ENCODE measurements at places on chromosomes 4 and X.
A peak's percentile ranks its signal among the peaks of the same experiment; 100 is the strongest.

- no peak for DNase-seq
Measured at GRCh38 chr4:8553991-8554405, 26.2 kb upstream of the GPR78 start.

DNA sequence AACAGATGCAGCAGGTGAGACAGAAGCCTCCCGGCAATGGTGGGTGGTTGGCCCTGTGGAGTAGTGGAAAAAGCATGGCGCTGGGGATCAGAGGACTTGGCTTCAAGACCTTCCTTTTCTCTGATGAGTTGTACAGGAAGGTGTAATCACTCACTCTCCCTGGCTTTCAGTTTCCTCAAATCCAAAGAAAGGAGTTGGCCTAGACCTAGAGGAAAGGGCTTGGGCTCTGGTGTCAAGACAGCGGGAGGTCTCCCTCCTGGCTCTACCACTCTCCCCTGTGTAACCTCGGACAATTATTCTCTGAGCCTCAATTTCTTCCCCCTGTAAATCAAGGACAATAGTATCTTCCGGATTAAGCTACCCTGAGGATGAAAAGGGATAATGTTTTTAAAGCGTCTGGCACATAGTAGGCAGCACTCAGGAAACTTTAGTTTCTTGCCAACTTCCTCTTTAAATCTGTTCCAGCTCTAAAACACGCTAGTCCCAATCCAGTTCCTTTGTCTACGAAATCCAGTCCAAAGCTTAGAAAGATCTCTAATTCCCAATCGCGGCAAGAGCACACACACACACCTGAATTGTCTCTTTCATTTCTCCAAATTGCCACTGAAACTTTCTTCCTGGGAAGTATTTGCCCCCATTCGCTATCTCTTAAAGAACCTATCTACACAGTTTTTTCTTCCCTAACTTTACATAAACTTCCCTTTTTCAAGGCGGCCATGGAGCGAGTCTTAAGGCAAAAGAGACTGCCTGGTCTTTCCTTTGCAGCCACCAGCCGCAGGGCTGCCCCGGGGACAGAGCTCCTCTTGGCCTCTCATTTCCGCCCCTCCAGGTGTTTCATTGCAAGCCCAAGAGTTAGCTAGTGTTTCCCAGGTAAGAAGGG is 29.9 kb upstream of the GPC4 start:
- no peak for DNase-seq

DNA sequence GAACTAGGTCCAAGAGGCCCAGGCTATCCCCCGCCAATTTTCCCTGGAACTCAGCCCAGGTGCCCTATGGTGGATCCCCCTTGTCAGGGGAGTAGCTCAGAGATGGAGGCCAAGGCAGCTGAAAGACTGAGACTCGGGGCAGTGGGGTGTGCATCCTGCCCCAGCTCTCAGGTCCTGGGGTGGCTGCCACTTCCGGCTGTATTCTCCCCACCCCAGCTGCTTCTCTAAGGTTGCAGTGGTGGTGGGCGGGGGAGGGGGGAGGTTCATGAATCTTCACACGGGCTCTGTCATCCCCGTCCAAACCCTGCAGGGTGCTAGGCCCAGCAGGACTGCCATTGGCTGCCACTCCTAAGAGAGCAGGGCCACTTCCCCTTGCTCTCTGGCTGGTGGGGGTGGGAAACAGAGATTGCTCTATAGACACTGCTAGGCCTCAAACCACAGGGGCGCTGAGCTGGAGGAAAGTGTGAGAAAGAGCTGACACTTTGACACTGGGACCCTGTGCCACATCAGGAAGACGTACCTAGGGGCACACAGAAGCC is 1.5 kb downstream of the SASH3 start:
- DNase-seq, result peak; percentile 80

DNA sequence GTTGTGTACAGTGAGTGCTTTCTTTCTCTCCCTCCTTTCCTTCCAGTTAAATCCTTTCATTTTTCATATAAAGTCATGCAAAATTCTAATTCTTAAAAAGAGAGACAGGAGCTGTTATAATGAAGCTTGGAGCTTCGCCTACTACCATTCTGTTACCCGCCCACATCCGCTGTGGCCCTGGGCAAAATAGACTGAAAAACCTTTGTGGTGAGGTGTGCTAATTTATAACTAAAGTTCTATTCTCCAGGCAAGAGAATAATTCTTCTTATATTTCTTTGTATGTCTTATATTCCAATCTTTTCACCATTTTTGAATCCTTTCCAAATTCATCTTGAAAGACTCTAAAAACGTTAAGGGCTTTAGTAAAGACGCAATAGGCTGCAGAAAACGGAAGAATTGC is 7.0 kb downstream of the QRFPR start:
- no peak for DNase-seq

DNA sequence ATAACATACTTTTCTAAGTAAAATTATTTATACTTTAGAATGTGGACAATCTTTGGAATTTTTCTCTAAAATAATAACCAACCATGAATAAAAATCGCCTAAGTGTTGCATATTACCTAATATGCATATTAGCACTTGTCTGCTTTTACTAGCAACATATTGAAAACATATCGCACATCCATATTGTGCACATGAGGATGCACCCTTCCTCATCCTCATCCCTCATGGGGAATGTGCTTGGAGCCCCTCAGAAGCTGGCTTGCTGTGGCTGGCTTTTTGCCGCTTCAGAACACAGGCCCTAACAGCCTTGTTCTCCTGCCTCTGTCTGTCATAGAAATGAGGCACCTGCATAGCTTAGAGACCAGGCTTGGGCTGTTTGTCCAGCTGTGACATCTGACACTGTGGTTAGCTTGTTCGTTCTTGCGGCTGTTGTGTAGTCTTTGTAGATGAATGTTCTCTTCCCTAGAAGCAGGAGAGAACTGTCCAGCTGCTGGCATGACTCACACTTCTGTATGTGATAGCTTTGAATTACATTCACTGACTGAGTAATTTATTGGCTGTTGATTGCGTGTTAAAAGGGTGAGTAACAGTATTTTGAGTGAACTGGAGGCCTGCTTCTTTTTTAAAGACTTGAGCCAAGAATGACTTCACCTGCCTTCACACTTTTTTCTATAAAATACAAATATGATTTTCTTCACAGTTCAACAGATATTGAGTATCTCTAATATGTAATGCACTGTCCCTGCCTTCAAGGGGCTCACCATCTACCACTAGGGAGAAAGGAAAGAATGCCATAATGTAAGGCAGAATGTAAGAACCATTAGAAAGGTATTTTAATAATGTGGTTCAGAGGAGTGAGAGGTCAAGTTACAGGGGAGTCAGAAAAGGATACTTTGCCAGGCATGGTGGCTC is 81.9 kb downstream of the HMGB2 start:
- no peak for DNase-seq

- DNase-seq, result no peak
Measured at GRCh38 chr4:19260346-19260745, 991.4 kb upstream of the SLIT2 start.

- DNase-seq, result no peak
Measured at GRCh38 chr4:66577922-66578321, 907.6 kb upstream of the EPHA5 start.

DNA sequence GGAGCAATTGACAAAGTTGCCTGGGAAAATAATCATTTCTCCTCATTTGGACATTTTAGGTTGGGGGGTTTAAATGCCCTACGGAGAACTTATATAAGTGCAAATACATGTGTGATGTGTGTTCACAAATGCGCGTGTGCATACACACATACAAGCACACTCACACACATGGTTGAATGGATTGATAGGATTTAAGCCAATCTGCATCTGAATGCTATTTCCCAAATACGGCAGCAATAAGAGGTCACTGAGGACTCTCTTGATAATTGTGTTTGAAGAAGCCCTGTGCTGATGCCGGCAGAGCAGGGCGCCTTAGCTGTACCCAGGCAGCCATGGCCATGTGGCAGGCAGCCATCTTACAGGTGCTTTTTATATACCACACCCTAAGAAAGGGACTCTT is 165.3 kb upstream of the LEF1 start:
- DNase-seq, result no peak

- no peak for DNase-seq
Measured at GRCh38 chr4:24212642-24213041, 322.8 kb upstream of the PPARGC1A start.

- DNase-seq, result no peak
Measured at GRCh38 chr4:101039367-101039766, 308.0 kb downstream of the PPP3CA start.

GRCh38 chrX:153706799-153707198 is 17.4 kb downstream of the BCAP31 start:
- no peak for DNase-seq

GRCh38 chrX:148612431-148612830 is 112.0 kb downstream of the AFF2 start:
- no peak for DNase-seq

- DNase-seq, result no peak
Measured at GRCh38 chrX:118212817-118213183, 96.2 kb upstream of the KLHL13 start.

- no peak for DNase-seq
Measured at GRCh38 chr4:151649479-151649878, 111.3 kb downstream of the GATB start.

DNA sequence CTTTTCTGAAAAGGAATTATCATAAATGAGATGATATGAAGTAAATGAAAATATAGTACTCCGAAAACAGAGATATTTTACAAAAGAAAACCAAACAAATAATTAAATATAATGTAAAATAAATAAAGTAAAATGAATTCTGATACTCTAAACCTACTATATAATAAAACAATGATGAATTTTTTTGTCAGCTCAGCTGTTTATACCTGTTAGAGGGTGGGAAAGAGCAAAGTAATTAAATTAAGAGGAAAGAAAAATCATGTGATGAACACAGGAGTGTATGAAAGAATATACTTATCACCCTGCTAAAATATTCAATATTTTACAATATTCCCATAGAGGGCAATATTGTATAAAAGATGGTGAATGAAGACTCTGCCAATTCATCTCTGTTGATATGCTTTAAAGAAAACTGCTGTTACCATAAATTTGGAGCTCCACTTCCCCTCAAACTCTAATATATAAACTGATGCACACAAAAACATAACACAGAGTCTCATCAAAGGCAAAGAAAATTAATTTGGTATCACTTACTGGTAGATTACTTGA is 6.5 kb upstream of the NDST4 start:
- no peak for DNase-seq

DNA sequence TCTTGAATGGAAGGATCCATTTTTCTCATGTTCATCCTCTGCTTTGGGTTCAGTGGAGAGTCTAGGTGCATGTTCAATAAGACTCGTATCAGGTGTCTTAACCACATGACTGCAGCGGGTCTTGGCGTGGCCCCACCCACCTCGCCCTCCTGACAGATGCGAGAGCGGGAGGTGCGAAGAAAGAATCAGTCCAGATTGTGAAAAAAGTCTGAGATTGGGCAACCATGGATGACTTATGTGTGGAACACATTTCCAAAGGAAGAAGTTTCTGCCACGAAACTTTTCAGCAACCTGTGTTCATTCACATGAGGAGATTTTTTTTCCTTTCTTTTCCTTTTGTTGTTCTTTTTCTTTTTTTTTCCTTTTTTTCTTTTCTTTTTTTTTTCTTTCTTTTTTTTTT is 66.8 kb downstream of the NSD2 start:
- DNase-seq, result no peak

DNA sequence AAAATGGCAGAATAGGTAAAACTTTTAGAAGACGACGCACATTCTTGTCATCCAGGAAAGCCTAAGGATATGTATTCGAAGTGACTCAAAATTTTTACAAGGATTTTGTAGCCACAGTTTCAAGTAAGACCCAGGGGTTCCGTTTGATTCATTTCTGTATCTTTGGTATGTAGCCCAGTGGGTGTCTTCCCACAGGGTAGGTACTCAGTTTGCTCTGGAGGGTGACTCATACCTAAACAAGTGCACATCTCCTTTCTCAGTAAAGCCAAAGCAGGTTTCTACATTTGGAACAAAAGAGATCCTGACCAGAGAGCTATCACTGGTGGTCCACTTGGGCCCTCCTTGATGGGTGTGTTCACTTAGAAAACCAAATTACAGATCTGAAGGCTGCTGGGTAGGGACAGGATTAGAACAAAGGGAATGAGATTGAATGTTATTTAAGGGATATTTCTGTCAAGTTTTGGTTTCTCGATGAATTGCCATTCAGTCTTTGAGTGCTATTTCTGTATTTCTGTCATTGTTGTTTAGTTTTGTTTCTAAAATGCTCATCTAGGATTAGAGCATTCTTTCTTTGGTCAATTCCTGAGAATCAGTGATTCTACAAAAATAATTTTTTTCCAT is 56.1 kb downstream of the PLS3 start:
- DNase-seq, result no peak

- DNase-seq, result no peak
Measured at GRCh38 chr4:152165146-152165545, 370.7 kb downstream of the FBXW7 start.

GRCh38 chrX:137563681-137564651 is 2.0 kb upstream of the ZIC3 start:
- DNase-seq, result no peak

GRCh38 chr4:1862055-1862911 is 6.3 kb upstream of the LETM1 start:
- peak; percentile 18 for DNase-seq

- DNase-seq, result no peak
Measured at GRCh38 chr4:60724623-60725022, 475.5 kb upstream of the ADGRL3 start.

GRCh38 chrX:64570204-64570603 is 175.0 kb upstream of the MTMR8 start:
- no peak for DNase-seq

DNA sequence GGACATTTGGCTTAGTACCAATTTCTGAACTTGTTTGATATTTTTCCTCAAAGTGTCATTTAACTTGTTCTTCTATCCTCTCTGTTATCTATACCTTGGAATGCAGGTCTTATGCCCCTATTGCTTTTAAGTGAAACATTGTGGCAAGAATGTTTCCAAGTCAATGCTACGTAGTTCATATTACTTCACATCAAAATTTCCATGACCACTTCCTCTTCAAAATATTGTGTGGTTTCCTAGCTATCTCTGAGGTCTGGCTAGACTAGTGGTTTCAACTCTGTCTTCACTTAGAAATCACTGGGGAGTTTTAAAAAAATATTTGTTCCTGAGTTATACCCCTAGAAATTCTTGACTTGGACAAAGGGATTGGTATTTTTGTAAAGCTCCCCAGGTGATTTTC is 20.2 kb upstream of the RASGEF1B start:
- DNase-seq, result peak; percentile 86

DNA sequence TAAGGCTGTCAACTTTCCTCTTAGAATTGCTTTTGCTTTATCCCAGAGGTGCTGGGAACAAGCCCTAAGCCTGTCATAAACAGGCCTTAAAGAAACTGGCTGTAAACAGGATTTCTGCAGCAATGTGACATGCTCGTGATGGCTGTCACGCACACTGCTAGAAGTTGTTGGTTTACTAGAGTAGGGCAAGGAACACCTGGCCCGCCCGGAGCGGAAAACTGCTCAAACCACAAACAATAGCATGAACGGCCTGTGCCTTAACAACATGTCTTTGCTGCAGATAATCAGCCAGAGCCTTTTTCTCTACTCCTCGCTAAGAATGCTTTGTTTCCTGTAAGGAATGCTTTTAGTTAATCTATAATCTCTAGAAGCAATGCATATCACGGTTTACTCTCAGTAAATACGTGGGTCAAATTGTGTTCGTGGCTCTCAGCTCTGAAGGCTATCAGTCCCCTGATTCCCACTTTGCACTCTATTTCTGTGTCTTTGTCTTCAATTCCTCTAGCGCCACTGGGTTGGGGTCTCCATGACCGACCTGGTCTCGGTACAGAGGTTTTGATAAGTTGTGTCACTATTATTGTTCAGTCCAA is 318.3 kb downstream of the GLUD2 start:
- no peak for DNase-seq

Measured in naive thymus-derived CD4-positive, alpha-beta T cell (primary cell).